ENCODE measurements at places on chromosomes 13 and 19.

DNA sequence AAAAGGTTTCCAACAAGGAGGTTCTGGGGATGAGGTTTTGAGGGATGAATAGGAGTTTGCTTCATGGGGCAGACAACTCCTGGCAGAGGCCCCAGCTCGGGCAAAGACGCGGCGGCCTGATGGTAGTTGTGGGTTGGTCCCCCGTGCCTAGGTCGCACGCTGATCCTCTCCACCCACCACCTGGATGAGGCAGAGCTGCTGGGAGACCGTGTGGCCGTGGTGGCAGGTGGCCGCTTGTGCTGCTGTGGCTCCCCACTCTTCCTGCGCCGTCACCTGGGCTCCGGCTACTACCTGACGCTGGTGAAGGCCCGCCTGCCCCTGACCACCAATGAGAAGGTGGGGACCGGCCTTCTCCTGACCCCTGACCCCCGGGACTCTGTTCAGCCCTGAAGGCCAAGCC, 11.9 kb downstream of the ABCA7 start:
- peaks cover 37% of the 10 kb centered on the region for H3K36me3 ChIP-seq
- no peak for DNase-seq
- no peaks in the 10 kb centered on the region for H3K27me3 ChIP-seq

DNA sequence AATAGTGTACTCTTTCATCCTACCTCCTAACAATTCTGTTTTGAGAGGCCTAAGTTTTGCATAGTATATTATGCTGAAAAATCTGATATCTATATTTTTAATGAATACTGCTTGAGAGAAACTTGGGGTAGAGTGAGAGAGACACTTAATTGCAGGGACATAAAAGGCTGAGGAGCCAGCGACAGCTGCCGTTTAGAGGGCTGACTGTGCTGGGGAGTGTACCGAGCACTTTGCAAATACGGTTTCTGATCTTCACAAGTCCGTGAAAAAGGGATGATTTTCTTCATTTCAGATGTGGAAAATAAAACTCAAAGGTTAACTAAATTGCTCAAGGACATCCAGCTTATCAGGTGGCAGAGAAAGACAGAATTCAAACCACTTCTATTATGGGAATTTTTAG, 97.4 kb downstream of the CAB39L start:
- H3K4me1 ChIP-seq: no peaks in the 10 kb centered on the region
- no peaks in the 10 kb centered on the region for H3K36me3 ChIP-seq
- no peaks in the 10 kb centered on the region for H3K27me3 ChIP-seq
- no peak overlapping the region for H3K4me3 ChIP-seq
- H3K27ac ChIP-seq: no peak overlapping the region
- DNase-seq: no peak

DNA sequence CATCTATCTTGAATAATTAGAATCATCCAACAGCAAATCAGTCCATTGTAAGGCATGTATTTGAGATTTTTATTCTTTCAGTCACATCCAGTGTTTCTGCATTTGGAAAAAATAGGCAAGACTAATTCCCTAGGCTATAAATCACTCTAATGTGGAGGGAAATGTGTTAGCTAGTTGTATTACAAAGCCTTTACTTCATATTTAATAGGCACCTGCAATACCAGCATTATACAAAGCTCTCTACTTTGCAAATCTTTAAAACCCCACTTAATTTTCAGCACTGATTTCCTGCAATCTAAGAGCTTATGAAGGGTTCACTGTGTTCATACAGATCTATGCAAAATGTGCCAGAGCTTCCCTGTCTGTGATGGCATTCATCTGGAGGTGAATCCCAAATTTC, 12.3 kb downstream of the PCDH9 start:
- H3K36me3 ChIP-seq: no peaks in the 10 kb centered on the region
- H3K4me1 ChIP-seq: no peaks in the 10 kb centered on the region

DNA sequence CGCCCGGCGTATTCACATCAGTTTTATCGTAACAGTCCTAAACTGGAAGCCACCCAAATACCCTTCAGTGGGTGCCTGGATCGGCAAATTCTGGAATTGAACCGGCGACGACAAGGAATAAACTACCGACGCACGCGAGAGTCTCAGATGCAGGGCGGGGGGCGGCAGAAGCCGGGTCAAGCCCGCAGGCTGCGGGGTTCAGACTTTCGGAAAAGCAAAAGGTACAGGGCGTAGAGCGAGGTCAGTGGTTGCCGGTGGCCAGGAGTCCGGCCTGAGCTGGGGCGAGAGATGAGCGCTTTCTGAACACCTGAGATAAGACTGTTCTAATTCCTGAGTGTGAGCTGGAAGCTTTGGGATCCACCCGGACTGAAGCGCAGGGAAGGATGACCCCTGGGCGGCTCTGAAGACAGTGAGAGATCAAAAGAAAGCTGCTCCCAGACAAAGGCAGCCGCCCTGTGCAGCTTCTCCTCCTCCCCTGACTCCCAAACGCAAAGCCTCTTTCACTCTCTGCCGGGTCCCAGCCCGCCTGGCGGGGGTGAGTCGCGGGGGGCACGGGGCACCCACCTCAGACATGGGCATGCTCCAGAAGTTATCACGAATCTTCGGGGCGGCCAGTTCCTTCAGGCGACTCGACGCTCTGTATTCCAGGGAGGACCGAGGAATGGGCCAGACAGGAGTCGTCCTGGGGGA, 26.2 kb upstream of the MIER2 start:
- no peaks in the 10 kb centered on the region for H3K4me1 ChIP-seq
- H3K27ac ChIP-seq: no peak overlapping the region
- no peaks in the 10 kb centered on the region for H3K27me3 ChIP-seq
- DNase-seq: no peak
- H3K4me3 ChIP-seq: no peak overlapping the region

DNA sequence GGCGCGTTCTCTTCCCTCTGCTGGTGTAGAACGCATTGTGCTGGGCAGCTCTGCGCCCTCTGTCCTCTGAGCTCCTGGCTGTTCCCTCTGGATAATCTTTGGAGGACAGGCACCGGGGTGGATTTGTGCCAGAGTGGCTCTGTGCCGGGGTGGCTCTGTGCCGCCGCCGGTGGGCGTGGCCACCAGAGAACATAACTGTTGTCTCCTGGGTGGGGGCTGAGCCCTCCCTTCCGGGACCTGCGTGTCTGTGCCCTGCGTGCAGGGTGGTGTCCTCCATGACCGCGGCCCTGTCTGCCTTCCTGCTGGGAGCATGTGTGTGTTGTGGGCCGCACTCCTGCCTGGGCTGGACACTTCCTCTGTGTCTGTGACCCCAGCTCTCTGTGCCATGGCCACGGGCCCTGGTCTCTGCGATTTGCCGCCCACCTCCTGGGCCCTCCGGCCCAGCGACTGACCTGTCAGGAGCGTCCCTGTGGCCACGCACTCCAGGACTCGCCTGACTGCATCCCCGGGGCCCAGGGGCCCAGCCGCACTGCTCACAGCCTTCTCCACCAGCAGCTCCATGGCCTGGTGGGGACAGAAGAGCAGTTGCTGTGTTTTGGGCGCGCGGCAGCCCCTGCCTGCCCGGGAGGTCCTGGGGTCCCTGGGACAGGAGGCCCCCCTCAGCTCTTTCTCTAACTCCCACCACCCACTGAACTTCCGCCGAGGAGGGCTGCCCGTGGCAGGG, 22.4 kb upstream of the MATK start:
- H3K27me3 ChIP-seq: peaks cover 50% of the 10 kb centered on the region
- no peak for DNase-seq
- no peak overlapping the region for H3K4me3 ChIP-seq

DNA sequence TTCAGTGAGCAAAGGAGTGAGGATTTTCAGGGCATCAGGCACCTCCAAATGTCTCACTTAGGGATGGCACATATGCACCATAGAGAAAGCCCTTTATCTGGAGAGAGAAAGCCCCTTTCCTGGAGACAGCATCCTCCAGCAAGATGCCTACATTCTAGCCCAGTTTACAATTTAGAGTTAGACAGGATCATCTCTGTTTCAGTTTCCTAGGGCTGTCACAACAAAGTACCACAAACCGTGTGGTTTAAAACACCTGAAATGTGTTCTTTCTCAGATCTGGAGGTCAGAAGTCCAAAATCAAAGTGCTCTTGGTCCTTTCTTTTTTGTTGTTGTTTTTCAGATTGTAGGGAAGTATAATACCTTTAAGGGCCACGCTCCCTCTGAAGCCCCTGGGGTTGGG, 61.8 kb downstream of the MBNL2 start:
- peaks cover 3% of the 10 kb centered on the region for H3K36me3 ChIP-seq
- DNase-seq: no peak
- peaks cover 93% of the 10 kb centered on the region for H3K4me1 ChIP-seq
- H3K4me3 ChIP-seq: no peak overlapping the region
- no peak overlapping the region for H3K27ac ChIP-seq

DNA sequence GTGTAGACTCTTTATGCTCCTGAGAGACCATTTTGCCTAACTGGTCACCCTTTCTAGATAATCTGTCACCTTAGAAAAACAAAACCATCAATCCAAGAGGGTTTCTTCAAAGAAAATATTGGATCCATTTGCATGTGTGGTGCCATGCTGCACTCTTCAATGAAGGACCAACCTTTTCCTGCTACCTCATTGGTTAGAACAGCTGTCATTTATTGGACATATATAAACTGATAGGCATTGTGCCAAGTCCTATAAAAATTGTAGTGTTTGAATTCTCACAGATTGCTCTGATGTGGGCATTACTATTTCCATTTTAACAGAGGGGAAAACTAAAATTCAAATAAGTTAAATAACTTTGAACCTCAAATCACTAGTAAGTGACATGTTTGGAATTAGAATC, 333.2 kb downstream of the MYO16 start:
- no peaks in the 10 kb centered on the region for H3K36me3 ChIP-seq
- H3K4me1 ChIP-seq: no peaks in the 10 kb centered on the region
- H3K4me3 ChIP-seq: no peak overlapping the region
- DNase-seq: no peak

DNA sequence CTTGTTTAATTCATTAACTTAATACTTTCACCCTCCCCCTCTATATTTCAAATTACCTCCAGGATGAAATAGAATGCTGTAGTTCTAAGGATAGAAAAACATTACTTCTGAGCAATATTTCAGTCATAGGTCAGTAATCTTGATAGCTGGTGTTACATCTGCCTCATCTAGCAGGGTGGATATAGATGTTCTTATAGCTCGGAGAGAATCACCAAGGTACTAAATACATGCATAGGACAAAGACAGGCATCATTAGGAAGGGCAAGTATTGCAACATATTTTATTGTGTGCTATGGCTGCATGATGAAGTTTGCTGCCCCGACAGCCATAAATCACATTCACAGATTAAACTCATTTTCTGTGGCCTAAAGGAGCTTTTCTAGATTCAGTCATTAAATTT, 601.0 kb downstream of the FGF9 start:
- no peak overlapping the region for H3K27ac ChIP-seq
- DNase-seq: no peak
- H3K27me3 ChIP-seq: no peaks in the 10 kb centered on the region
- no peaks in the 10 kb centered on the region for H3K36me3 ChIP-seq
- no peak overlapping the region for H3K4me3 ChIP-seq

GRCh38 chr19:51600940-51601580, 29.1 kb downstream of the SIGLEC5 start:
- H3K27ac ChIP-seq: no peak overlapping the region
- no peak for DNase-seq
- peaks cover 17% of the 10 kb centered on the region for H3K27me3 ChIP-seq
- H3K36me3 ChIP-seq: no peaks in the 10 kb centered on the region
- no peaks in the 10 kb centered on the region for H3K4me1 ChIP-seq

DNA sequence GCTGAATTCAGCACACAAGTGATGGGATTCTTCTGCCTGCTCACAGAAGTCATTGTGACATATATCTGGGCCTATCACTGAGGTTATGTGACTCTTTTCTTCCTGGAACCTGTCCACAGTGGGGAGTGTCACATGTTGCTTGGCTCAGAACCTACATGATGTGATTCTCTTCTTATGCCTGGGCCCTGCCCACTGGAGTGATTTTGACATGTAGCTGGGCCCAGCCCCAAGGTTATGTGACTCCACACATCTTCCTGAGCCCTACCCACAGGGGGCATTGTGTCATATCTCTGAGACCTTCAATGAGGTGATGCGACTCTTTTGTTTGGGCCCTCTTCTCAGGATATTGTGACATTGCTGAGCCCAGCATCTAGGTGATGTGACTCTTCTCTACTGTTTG, 17.4 kb upstream of the ZNF429 start:
- H3K36me3 ChIP-seq: no peaks in the 10 kb centered on the region
- no peak overlapping the region for H3K4me3 ChIP-seq
- no peak overlapping the region for H3K27ac ChIP-seq
- DNase-seq: no peak
- no peaks in the 10 kb centered on the region for H3K27me3 ChIP-seq
- H3K4me1 ChIP-seq: no peaks in the 10 kb centered on the region

DNA sequence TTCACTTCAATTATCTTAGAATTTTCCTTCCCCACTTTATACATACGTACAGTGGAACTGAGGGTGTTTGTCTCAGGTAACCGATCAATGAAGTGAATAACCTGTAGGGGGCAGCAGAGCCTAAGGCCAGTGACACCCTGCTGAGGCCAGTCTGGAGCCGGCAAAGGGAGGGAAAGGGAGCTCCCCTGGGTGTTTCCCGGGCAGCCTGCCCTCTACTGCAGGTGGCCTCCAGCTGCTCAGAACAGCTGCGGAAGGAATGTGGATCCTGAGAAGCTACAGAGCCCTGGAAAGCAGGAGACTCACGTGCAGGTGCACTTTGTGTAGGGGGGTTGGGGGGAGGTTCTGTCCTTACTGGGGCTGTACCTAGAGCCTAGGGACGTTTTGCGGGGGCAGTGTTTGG, 832 bp upstream of the ZNF491 start:
- H3K4me3 ChIP-seq: peak overlapping the region; percentile 93
- peak overlapping the region; percentile 87 for H3K27ac ChIP-seq
- no peaks in the 10 kb centered on the region for H3K27me3 ChIP-seq
- H3K36me3 ChIP-seq: no peaks in the 10 kb centered on the region
- peak; percentile 80 for DNase-seq
- H3K4me1 ChIP-seq: peaks cover 14% of the 10 kb centered on the region

DNA sequence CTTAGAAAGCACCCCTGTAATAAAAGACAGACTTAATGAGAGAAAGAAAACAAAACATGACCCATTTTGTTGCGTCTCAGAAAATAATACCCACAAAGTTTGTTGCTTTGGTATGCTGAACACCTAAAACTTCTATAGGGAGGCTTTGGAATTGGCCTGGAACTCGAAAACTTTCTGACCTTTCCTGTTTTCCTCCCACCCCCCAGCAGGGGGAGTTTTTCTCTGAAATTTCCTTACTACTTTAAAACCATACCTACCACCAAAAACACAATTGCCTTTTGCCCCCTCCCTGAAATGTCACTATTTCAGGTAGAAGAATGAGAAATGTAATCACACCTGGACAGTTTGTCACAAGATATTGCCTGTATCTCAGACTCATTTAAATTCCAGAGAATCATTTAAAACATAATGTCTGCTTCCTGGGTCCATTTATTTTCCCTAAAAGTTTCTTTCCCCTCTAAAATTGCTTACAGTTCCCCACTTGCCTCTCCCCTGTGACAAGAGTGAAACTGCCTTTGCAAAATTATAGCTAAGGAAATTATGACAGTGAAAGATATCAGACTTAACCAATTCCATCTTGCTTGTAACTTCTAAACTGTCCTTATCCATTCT, 2700.2 kb downstream of the PCDH9 start:
- H3K36me3 ChIP-seq: no peaks in the 10 kb centered on the region
- no peak for DNase-seq
- H3K4me3 ChIP-seq: no peak overlapping the region
- no peak overlapping the region for H3K27ac ChIP-seq
- H3K4me1 ChIP-seq: no peaks in the 10 kb centered on the region

GRCh38 chr13:90445179-90445578, 902.3 kb upstream of the MIR17HG start:
- no peaks in the 10 kb centered on the region for H3K4me1 ChIP-seq
- no peak overlapping the region for H3K27ac ChIP-seq
- H3K36me3 ChIP-seq: no peaks in the 10 kb centered on the region

- DNase-seq: no peak
- H3K4me3 ChIP-seq: no peak overlapping the region
- no peaks in the 10 kb centered on the region for H3K36me3 ChIP-seq
- no peak overlapping the region for H3K27ac ChIP-seq
- H3K27me3 ChIP-seq: peaks cover 20% of the 10 kb centered on the region
- H3K4me1 ChIP-seq: no peaks in the 10 kb centered on the region
Observed at GRCh38 chr19:41744850-41745249, 10.5 kb upstream of the CEACAM6 start.

All from psoas muscle (tissue), 8 donors.